ENCODE measurements at places on chromosomes 5 and 9.

DNA sequence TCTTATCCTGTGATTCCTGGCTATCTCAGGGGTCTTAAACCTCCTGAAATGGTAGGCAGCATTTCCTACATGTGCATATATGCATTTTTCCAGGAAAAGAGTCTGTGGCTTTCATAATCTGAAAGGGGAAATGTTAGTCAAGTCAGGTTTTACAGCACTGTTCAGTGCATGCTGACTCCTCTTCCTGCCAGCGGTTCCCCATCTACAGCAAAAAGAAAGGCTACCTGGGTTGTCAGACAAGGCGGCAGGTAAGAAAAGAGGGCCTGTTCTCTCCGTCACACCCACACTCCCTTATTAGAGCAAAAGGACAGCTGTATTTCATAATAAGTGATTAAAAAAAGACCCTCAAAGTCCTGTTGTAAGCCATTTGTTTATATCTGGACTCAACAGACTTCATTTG lies 4.3 kb upstream of the SPATA6L start:
- no peak for DNase-seq

DNA sequence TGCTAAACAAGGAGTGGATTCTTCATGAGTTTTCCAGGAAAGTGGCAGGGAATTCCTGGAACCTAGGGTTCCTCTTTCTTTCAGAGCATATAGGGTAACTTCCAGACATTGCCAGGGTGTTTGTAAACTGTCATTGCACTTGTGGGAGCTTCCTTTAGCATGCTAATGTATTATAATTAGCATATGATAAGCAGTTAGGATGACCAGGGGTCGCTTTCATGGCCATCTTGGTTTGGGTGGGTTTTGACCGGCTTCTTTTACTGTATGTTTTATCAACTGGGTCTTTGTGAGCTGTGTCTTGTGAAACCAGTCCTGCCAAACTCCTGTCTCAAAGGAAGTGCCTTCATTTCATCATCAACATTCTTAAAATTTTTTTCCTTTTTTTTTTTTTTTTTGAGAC lies 11.9 kb upstream of the MELK start:
- DNase-seq = no peak

GRCh38 chr5:59174248-59174844 lies 591.5 kb downstream of the RAB3C start:
- peak; percentile 62 for DNase-seq

GRCh38 chr5:154508114-154508513 lies 30.1 kb upstream of the HAND1 start:
- no peak for DNase-seq

DNA sequence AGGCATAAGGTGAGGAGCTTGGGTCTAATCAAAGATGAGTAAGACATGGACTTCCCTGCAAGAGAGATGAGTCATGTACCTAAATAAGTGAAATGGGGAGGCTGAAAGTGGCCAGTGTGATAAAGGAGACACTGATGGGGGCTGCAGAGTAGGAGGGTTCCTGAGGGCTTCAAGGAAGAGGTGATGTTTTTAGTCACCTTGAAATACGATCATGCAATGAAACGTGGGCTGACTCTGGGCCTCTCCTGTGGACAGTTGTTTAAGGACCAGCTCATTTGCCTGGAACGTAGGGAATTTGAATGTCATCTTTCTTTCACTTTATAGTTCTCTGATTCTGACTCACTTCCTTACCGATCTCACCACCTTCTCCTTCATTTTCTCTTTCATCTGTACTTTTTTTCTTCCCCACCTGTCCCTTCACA lies 49.6 kb upstream of the CPLX2 start:
- peak; percentile 94 for DNase-seq

DNA sequence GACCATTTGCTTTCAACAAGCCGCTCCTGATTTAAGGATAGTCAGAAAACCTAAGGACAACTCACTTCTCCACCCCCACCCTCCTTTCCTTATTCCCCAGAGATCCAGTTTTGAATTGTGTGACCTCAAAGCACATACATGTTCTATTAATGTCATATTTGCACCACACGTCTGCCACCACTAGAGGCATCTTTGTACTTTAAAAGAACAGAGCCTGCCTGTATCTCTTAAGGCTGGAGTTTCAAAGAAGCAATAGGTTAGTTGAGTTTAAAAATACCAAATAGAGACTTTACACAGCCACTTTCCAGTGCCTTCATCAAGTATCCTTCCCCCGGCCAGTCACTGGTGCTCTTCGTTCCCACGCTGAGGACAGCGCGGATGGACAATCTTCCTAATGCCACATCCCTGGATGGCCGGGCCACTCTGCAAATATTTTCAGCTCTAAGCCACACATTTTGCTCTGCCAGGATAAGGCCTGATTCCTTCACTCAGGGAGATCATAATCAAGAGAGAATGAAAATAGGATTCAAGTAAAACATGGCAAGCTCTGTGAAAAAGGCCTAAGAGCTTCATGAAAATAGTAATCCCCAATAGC lies 146.3 kb downstream of the SNCAIP start:
- no peak for DNase-seq

- DNase-seq = no peak
These were observed 104.3 kb downstream of the GRIA1 start for GRCh38 chr5:153594785-153595184.

GRCh38 chr9:106868565-106868964 lies 5.6 kb downstream of the ZNF462 start:
- no peak for DNase-seq

- no peak for DNase-seq
These were observed 1.0 kb downstream of the CSF1R start for GRCh38 chr5:150085191-150085912.

DNA sequence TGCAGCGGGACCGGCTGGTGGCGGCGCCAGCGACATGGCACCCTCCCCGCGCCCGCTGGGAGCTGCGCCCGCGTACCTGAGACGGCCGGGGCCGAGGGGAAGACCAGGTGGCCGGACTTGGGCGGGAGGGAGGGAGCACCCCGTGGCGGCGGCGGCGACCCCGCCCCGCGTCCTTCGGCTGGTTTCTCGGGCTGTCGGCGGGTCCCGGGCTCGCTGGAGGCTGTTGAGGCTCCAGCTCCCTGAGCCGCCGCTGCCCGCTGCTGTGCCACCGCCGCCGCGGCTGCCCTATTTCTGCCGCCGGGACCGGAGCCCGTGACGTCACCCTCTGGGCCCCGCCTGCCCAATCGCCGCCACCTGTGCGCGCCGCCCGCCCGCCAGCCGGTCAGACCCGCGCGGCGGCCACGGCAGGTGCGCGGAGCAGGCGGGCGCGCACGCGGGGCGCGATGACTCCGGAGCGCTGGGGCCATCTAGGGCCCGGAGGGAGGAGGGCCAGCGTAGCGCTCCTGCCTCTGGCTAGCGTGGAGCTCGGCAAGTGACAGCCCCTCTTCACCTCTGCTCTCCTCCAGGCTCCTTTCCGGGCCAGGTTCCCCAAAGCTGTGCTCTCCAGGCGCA lies at the start of gene FSTL4:
FSTL4 (minus strand) TSS at position 293 of the 612 bp plus-strand sequence.
- DNase-seq = no peak

DNA sequence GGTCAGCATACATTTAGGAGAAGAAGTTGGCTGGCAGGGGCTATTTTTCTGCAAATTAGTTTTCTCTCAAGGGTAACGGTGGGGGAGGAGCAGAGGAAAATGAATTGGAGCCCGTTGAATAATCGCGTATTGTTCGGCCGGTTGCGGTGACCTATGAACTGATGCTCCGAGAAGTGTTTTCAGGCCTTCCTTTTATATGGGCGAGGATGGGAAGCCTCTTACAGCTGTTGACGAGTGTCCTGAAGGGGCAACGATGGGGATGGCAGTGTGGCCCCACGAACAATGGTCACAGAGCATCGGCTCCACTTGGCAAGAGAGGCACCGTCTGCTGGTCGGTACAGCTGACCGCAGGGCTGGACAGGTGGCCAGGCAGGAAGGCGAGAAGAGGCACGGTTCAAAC lies 400.7 kb downstream of the ZSWIM6 start:
- no peak for DNase-seq

- no peak for DNase-seq
These were observed 197.9 kb downstream of the EPB41L4A start for GRCh38 chr5:112221128-112221527.

GRCh38 chr5:35880156-35880555 lies 23.5 kb downstream of the IL7R start:
- peak; percentile 33 for DNase-seq

DNA sequence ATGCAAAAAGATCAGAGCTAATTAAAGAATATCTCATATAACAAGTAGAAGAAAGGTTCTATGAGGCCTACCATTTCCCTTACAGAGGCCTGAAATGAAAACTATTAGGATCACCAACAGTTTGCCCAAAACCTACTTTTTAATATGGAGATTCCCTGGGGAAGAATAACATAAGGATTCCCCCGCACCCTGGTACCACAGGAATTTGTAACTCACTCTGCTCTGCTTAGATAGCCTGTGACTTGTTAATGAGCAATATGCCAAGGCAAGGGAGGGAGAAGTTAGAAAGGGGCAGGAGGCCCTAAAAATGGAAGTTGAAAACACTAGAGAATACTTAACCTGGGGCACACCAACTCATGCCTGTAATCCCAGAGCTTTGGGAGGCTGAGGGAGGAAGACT lies 107.0 kb downstream of the CDH6 start:
- DNase-seq = no peak

- no peak for DNase-seq
These were observed 167.6 kb downstream of the RANBP17 start for GRCh38 chr5:171029401-171029800.

DNA sequence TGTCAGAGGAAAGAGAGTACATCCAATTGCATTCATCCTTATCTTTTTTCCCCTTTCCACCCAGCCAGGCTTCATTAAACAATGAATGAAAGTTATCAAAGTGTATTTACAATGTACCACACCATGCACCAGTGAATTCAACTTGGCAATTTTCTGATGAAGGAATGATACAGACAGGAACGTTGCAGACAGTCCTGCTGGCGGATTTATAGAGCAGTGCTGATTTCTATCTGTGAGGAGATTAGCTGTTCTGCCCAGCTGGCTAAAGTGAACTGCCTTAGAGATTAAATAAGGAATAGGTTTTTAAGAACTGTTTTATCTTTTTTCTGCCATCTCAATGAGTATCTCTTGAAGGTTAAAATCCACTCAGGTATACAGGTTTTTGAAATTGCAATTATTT lies 403.9 kb downstream of the CDH18 start:
- no peak for DNase-seq

- DNase-seq = peak; percentile 18
These were observed 626 bp upstream of the FST start for GRCh38 chr5:53479590-53480415.

- DNase-seq = no peak
These were observed 184.4 kb upstream of the DMRT1 start for GRCh38 chr9:656926-657568.

DNA sequence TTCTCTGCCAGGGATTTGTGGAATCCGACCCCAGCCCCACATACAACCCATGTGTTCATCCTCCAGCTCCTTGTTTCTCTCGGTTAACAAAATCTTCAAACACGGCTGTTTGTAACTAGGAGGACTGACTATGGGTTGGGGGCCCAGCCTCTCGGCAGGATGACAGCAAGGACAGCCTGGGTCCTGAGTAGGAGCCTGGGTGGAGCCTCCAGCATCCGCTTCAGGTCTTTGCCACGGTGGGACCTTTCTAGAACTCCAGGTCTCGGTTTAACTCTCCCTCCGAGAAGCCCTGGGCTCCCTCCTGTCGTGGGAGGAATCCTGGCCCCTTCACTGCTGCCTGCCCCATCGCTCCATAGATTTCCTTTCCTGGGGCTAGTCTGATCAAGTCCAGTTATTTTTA lies 248.5 kb downstream of the PBX3 start:
- DNase-seq = no peak

DNA sequence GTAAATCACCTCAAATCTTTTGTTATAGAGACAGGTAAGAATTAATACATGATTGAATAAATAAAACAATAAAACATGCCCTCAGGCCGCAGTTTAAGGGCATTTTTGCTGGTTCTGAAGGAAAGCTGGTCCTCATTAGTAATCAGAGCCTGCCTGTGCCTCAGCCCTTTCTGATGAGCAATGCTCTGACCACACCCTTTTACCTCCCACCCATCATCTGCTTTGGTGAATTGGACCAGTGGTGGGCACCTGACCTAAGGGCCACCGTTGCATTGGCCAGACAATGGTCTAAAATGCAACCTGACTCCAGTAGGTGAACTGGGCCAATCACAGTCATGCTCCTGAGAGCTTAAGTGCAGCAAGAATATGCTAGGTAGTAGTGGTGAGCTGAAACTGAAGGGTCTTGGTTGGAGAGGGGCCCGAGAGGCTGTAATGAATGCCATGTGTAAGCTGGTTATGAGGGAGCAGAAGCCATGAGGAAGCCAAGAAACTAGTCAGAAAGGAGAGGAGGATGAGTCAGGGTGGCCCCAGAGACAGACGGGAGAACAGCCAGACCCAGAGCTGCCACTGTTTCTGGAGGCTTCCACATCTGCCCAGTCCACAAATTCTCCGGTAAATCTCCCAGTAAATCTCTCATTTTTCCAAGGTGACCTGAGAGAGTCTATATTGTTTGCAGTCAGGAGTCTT lies 45.5 kb upstream of the ZSWIM6 start:
- no peak for DNase-seq

- peak; percentile 70 for DNase-seq
These were observed 42.9 kb upstream of the SUB1 start for GRCh38 chr5:32542216-32543059.

DNA sequence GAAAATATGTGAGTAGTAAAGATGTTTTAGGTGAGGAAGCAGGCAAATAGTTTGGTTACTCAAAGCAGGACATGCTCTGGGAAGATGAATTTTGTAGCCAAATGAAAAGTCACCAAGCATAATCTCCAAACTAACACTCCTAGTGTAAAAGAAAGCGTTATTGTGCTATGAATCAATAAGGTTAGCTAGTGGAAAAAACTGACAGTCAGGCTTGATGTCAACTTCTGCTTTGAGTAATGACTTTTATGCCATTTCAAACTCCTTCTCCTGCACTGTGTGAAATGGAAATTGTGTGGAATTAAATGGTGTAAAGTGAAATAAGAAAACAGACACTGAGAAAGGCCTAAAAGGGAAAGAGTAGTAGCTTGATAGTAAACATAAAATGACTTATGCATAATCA lies 637.2 kb upstream of the DMAC1 start:
- no peak for DNase-seq

- no peak for DNase-seq
These were observed 2.0 kb upstream of the PHPT1 start for GRCh38 chr9:136847088-136847825.

DNA sequence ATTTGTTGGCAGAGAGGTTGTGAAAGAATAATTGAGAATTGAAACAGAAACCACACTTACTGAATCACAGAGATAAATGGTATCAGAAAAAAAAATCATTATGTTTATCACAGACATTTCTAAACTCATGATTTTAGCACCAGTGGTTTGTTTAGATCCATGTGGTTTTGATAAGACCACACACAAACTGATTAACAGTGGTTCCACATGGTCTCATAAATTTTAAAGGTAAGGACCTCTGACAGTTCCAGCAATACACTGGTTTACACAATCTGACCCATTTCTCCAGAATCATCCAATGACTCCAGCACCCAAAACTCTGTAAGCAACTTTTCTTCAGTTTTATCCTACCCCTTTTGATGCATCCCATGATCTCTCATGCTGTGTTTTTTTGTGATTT lies 261.2 kb downstream of the ANXA1 start:
- DNase-seq = no peak

- peak; percentile 44 for DNase-seq
These were observed 69.8 kb downstream of the ICE1 start for GRCh38 chr5:5492087-5492933.

Data from A172 (cell line).